Activated CD4-positive, alpha-beta T cell treated with anti-CD3 and anti-CD28 coated beads, Interleukin-2, amount 50 U/mL, for 4 hours (primary cell): ENCODE measurements at places on chromosomes 3 and 15.

DNA sequence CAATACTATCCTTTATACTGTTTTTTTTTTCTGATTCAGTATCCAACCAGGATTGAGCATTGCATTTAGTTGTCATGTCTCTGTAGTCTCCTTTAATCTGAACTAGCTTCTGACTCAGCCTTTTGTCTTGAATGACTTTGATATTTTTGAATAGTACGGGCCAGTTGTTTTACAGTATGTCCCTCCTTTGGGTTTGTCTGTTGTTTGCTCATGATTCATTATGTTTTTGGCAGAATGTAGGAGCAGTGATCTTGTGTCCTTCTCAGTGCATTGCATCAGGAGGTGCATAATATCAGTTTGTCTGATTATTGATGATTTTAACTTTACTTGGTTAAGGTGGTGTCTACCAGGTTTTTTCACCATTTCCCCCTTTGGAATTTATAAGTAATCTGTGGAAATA lies 20.5 kb downstream of the EXOG start:
- no peak for DNase-seq

- no peak for DNase-seq
These were observed 12.4 kb downstream of the HES1 start for GRCh38 chr3:194148383-194148782.

DNA sequence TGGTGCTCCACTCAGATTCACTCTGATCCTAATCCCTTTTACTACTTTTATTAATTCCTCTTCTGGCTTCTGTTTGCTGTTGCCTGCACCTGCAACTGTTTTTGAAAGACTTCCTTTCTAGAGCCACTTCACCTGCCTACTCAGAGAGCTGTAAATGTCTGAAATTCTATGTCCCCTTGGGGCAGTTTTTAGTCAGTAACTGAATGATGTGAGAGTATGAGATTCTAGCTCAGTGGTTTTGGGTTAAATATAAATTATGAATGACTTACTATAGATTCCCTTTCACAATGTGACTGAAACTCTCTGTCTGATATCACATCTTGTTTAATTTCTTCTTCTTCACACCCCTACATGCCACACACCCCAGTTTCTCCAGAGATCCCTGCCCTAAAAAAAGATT lies 47.8 kb upstream of the LRRC3B start:
- DNase-seq: no peak

DNA sequence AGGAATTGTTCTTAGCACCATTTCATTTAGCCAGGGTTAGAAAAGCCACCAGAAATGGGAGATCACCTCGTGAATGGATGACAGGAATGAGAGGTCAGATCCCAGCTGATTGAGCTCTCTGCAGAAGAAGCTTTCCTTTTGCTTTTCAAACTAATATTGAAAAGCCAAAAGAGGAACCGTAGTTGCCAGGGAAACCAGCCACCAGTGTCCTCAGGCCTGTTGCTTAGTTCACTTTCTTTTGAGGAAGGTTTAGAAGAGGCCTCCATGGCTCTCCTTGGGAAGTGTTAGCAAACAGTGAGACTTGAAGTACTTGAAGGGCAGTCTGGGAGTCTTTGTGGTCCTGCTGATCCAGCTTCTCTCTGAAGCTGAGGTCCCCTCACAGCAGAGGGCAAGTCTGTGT lies 7.4 kb upstream of the CCK start:
- DNase-seq: no peak

DNA sequence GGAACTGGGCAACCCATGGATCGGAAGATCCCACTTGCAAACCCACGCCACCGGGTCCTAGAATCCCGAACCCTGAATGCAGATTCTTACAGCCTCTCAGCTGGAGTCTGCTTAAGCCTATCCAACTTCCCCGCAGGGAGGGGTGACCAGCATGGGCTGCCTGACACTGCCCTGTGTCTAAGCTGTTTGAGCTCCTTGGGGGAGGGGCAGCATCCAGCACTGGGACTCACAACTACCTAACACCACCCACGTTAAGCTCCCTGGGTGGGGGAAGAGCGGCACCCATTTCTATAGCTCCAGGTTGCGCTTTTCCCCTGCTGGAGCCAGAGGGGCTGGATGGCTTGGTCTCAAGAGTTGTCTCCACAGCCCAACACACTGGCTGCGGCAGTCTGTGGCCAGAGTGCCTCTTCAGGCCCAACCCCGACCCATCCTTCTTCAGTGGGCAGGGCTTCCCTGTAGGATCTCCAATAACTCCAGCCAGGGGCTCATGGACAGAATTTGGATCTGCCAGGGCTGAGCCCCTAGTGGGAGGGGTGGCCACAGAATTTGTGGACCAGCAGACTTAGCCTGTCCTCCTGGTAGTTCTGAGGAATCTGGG lies 649.2 kb downstream of the TUSC7 start:
- DNase-seq: no peak

DNA sequence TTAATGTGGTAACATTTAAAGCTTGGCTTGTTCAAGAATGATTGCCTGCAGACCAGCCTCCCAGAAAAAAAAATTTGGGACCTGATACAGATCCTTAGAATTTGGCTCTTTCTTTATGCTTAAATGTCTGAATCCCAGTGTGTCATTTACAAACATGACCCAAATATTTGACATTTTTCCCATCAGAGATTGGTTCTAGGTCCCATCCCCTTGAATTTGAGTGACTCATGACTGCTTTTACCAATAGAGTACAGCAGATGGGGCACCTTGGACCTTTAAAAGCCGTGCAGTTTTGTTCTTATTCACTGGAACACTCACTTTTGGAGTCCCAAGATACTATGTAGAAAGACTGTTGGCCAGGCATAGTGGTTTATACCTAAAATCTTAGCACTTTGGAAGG lies 231.6 kb downstream of the ZIC1 start:
- DNase-seq: no peak

- no peak for DNase-seq
These were observed 53.4 kb downstream of the LDHAL6B start for GRCh38 chr15:59260090-59260489.

- peak; percentile 69 for DNase-seq
These were observed 77.2 kb upstream of the SLC6A11 start for GRCh38 chr3:10738688-10739372.

- DNase-seq: no peak
These were observed 3.4 kb upstream of the HHLA2 start for GRCh38 chr3:108292905-108293328.

- DNase-seq: no peak
These were observed 43.0 kb downstream of the NEK10 start for GRCh38 chr3:27326202-27326601.

- DNase-seq: no peak
These were observed 82.1 kb downstream of the PCSK6 start for GRCh38 chr15:101407439-101407838.

- no peak for DNase-seq
These were observed 32.2 kb upstream of the PLA2G4E start for GRCh38 chr15:42053010-42053409.

DNA sequence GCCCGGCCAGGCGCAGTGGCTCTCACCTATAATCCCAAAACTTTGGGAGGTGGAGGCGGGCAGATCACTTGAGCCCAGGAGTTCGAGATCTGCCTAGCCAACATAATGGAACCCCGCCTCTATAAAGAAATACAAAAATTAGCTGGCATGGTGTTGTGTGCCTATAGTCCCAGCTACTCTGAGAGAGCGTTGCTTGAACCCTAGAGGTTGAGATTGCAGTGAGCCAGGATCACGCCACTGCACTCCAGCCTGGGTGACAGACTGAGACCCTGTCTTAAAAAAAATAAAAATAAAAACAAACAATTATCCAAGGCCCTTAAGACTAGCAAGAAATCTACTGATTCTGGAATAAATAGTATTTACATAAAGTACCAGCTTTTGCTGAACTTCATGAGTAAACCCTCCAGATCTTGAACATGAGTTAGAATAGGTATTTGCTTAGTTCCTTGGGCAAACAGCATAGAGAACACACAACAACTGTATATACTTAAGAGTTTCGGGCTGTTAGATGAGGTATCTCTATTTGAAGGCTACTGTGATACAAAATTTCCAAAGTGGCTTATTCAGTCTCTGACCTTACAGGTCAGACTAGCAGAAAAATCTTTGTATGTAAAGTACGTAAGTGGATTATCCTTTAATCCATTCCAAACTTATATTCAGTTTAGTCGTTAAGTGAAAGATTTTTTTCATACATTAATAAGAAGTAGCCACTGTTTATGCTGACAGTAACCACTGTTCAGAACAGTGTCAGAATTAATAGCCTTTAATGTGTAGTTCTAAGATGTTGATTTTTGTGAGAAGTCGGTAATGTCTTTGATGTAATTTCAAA lies 171.1 kb upstream of the CGNL1 start:
- DNase-seq: no peak

- no peak for DNase-seq
These were observed 43.8 kb downstream of the SETD2 start for GRCh38 chr3:47120138-47120537.

DNA sequence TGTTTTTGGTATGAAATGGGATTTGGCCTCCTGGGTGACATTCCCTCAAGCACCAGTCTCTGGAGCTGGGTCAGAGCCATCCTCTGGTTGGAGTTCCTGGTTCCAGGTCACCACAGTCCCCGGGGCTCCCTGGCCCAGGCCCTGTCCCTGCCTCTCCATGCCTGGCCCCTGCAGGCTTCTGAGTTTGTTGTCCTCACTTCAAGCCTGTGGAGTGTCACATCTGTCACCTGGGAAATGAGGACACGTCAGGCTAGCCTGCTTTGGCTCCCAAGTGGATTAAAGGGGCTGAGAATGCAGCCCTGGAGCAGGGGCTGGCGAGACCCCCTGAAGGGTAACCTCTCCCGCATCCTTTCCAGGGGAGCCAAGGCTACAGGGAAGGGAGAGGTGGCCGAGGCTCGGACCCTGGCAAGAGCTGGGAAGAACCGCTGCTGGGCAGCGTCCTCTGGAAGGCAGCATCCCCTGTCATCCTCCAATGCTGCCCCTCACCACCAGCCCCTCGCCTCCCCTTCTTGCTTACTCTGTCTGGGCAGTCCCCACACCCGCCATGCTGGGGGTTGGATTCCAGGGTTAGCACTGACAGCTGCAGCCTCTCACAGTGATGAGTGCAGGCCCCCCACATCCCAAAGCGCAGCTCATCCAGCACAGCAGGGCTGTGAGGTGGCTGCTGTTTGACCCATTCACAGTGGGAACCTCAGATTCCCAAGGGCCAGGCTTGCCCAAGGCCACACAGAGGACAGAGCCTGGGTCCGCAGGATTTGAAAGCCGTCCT lies 75.5 kb upstream of the IQSEC1 start:
- DNase-seq: no peak

GRCh38 chr3:183587336-183587735 lies 31.8 kb upstream of the KLHL6 start:
- no peak for DNase-seq

- no peak for DNase-seq
These were observed 234.2 kb upstream of the MCTP2 start for GRCh38 chr15:93997071-93997658.

DNA sequence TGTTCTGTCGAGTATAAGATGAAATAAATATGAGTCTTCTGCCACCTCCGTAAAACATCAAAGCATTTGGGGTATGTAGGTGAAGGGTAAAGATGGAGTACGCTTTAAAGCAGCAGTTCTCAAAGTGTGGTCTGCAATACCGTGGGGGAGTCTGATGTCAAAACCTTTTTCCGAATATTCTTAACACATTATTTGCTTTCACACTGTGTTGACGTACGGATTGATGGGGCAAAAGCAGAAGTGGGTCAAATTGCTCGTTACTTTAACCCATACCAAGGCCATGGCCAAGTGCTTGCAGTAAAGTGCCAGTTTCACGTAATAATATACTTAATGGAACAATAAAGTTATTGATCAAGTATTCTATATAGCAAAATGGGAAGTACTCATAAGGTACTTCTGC lies 36.3 kb downstream of the PAK2 start:
- no peak for DNase-seq

DNA sequence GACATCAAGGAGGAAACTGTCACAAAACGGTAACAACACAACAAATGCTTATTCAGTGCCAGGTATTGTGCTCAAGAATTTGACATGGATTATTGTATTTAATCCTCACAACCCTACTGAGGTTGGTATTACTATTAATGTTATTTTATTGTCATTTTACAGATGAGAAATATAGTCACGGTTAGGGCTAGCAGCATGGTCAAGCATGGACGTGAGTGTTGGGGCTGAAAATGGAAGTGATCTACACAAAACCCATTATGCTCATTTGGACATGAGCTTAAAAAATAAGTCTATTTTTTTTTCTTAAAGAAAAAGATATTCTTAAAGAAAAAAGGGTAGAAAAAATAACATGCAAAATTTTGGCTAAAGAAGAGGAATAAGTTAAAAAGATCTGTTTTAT lies 141.3 kb upstream of the SOX2 start:
- DNase-seq: no peak

- DNase-seq: peak; percentile 55
These were observed at the start of gene NRROS for GRCh38 chr3:196639483-196640296. Gene NRROS (plus strand): TSS chr3:196639694. CDS start chr3:196654540, 14,846 bp downstream.

DNA sequence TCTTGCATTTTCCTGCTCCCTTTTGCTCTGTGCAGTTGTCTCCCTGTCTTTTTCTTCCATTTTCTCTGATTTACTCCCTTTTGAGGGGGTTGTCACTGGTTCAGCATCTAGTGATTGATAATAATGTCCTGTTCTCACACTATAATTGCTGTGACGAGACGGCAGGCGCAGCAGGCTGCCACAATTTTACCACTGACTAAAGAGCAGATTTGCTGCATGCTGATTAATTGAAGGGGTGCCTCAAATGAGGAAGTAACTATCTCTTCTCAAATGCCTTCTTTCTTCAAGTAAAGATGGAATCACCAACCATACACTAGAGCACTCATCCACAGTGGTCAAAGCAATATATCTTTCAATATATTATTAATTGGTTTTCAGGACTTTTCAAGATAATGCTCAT lies 219.3 kb downstream of the CBLB start:
- DNase-seq: no peak

DNA sequence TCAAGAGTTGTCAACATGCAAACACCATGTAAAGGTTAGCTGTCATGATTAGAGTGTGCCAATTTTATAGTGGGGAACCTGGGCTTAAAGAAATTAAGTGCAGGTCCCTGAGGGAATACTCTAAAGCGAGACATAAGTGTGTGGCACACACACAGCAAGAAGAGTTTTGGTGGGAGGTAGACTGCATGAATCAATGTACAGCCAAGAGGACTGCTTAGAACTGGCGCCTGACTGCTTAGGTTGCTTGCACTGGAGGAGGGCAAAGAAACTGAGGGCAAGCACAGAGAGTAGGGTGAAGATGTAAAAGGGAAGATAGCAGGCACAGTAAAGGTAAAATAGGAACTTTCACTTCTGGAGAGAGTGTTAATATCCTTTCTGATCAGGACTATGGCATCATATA lies 184.9 kb downstream of the SOX2 start:
- no peak for DNase-seq

DNA sequence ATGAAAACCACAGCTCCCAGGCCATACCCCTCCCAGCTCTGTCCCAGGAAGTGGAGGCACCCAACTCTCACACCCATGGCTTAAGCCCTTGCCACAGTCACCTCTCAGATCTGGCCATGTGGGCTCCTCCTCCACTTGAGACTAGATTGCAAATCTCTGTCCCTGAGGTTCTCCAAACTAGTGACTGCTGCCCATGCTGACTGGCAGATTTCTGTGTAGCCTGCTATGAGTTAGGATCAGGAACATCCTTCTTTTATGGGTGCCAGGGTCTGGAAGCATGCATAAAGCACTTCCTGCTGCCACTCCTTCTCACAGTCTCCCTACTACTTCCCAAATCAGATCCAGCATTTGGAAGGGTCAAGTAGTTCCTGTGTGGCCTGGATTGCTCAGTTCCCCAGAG lies 59.6 kb upstream of the GOLIM4 start:
- DNase-seq: no peak
